Neuronal stem cell (in vitro differentiated cells): ENCODE measurements at places on chromosomes 3 and 15.

GRCh38 chr3:143590660-143591059 lies 257.6 kb downstream of the SLC9A9 start:
- no peak for DNase-seq

DNA sequence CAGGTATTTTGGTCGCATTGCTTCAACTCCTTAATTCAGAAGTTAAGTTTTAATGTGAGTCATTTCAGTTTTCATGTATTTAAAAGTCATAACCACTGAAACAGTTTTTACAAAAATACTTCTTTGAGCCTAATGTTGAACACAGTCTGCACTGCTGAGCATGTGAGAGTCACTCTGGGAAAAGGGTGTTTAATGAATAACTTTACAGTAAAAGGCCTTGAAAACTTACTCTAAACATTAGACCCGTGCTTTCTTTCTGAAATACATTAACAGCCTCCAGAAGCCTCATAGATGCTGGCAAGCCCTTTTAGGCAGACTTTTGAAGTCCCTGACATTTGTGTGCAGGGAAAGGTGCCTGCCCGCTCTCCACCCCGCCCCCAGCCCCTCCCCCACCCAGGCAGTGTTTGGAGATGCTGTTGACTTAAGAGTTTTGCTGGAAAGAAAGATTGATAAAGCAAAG lies 68.9 kb upstream of the NR2F2 start:
- no peak for DNase-seq

- DNase-seq, result no peak
Observed at GRCh38 chr3:185630182-185630622, 44.1 kb downstream of the SENP2 start.

DNA sequence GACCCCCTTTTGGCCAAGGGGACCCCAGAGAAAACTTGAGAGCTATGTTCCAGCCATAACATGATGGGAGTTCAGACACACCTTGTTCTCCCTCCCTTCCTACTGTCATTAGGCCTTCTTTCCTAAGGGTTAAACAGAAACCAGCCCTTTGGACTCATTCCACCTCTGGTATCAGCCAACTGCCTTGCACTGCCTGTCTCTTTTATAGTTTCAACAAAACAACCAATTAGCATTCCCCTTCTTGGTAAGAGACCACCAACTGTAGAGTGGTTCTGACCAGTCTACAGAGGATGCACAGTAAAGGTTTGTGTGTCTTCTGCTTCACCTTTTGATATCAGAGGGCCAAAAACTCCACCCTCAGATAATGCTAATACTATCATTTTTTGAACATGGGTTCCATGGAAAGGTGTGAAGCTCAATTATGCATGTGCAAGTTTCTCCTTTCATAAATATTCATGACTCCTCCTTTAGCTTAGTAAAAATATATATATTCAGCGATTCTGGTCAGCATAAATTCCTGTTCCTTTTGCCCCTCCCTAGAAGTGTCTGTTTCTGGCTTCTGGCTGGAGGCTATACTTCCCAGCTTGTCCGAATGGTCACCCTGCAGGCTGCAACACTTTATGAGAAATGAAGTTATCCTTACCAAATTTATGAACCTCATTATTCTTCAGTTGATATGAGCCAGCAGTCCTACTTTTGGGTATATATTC lies 55.9 kb downstream of the SERP1 start:
- DNase-seq, result no peak
